C1 segment of cervical spinal cord (tissue), 14 donors: ENCODE measurements at places on chromosomes 6 and 20.
A peak's percentile ranks its signal among the peaks of the same experiment; 100 is the strongest.

DNA sequence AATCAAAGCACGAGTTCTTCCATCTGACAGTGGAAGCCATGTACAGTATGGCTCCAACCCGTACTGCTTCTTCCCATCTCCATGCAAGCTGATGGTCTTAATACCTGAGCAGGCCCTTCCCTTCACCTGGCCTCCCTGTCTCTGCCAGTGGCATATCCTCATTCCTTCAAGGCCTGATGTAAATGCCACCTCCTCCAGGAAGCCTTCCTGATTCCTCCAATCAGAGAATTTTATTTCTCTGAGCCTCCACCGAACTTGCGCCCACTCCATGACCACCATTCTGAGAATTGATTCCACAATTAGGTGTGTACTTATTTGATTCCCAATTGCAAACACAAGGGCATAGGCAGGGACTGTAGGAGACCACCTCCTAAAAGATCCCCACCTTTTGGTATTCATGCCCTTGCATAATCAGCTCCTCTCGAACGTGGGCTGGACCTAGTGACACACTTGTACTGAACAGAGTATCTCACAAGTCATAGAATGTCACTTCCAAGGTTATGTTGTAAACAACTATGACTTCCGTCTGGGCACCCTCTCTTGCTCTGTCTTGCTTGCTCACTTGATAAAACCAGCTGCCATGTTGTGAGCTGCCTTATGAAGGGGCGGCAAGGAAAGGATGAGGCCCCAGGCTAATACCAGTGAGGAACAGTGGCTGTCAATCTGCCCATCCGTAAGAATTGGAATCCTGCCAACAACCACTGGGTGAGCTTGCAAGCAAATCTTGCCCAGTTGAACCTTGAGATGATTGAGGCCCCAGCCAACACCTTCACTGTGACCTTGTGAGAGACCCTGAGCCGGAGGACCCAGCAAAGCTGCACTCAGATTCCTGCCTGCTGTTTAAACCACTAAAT lies 38.8 kb downstream of the CPNE5 start:
- no peak for DNase-seq

DNA sequence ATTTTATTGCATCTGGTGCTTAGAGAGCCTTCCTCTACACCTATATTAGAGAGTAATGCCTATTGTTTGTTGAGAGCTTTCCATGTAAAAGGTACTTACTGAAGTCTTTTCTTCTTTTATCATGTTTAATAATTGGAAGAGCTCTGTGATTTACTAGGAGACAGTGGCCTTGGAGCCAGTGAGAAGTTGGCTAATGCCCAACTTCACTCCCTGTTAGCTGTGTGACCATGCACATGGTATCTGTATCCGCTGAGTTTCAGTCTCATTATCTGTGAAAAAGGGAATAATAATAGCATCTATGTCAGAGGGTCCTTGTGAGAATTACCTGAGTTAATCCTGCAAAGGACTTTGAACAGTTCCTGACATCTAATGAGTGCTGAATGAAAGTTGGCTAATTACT lies 105.0 kb downstream of the CD109 start:
- DNase-seq: no peak

- DNase-seq: peak; percentile 15
Measured at GRCh38 chr20:58636983-58637421, 14.1 kb upstream of the STX16 start.

- DNase-seq: no peak
Measured at GRCh38 chr6:45650524-45651135, 272.9 kb upstream of the SUPT3H start.

DNA sequence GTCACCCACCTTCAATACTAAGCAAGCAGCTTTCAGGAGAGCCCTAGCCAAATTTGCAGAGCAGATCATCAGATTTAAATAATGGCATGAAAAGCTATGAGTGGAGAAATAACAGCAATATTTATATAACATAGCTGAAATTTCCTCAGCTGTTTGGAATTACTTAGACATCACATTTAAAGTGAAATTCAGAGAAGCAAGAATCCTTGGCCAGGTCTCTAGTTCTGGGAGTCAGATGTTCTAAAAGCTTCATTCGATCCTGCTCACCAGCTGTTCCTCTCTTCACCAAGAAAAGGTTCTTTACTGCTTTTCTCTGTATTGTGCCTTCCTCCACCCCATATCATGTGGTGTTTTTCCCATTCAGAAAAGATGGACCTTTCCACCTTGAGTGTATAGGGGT lies 152.3 kb upstream of the JAG1 start:
- no peak for DNase-seq

- no peak for DNase-seq
Measured at GRCh38 chr6:53446151-53446550, 97.4 kb upstream of the ELOVL5 start.

- no peak for DNase-seq
Measured at GRCh38 chr6:156994215-156995076, 217.3 kb downstream of the ARID1B start.

- no peak for DNase-seq
Measured at GRCh38 chr20:4017051-4017712, 1.8 kb upstream of the RNF24 start.

- DNase-seq: no peak
Measured at GRCh38 chr6:140779341-140779740, 1353.4 kb upstream of the GJE1 start.

GRCh38 chr6:49849213-49849907 lies 17.0 kb downstream of the CRISP1 start:
- DNase-seq: no peak

GRCh38 chr6:82603871-82604270 lies 240.3 kb downstream of the TPBG start:
- no peak for DNase-seq

DNA sequence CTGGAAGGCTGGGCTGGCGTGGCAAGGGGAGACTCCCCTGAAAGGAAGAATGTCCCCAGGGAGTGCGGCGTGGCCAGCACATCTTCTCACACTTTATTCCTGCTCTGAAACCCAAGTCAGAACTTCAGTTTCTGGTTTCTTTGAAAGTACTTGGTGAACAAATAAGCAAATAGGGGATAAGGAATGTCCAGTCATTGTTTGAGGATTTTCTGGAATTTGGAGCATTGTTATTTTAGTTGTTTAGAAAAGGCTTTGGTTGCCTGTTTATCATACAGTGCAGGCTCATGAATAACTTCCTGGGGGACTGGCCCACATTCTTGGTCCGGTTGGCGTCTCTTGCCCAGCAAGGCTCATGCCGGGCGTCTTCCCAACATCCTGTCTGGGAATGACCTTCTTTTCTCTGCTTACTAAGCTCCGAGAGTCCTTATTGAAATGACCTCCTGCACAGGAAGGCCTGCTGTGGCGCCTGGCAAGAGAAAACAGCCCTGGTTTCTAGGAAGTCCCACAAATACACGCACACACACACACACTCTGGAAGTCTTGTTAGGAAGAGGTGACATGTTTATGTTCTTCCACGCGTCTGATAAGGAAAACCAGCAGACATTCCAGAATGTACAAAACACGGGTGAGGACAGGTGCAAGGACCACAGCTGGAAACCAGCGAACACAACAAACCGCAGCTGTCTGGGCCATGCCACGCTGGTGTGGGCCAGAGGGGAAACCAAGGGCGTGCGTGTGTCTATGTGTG lies 71.9 kb downstream of the TMEM170B start:
- no peak for DNase-seq

- no peak for DNase-seq
Measured at GRCh38 chr20:33076662-33077372, 2.6 kb upstream of the BPIFB4 start.

DNA sequence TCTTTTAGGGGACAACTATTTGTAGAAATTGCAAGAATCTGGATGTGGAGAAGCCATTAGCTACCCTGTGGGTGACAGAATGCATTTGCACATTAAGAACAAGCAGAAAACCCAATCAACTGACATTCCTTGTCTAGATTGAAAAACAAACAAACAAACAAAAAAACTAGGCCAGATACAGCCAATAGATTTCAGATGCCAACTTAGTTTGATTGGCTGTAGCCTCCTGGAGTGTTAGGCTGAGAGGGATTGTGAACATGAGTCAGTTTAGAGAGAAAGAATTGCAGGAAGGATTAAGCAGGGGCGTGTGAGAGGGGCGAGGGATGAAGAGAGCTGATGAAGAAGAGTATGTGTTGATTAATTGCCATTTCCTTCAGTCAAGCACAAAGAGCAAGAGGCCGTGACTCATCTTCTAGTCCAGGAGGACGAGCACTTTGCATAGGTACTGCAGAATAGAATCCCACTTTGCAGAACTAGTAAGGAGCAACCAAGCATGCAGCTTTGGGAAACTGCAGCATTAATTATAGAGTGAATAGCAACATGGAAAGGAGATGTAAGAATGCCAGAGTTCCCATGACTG lies 188.0 kb upstream of the RAB32 start:
- no peak for DNase-seq

GRCh38 chr6:24757611-24758010 lies 17.1 kb upstream of the GMNN start:
- no peak for DNase-seq

GRCh38 chr6:11317885-11318771 lies 85.7 kb upstream of the NEDD9 start:
- no peak for DNase-seq

GRCh38 chr6:168196385-168196860 lies 117.4 kb upstream of the FRMD1 start:
- DNase-seq: no peak

- DNase-seq: no peak
Measured at GRCh38 chr6:83132121-83132520, 60.9 kb downstream of the PGM3 start.

- DNase-seq: no peak
Measured at GRCh38 chr6:16739329-16739801, 21.9 kb downstream of the ATXN1 start.

GRCh38 chr20:57088436-57088835 lies 178.0 kb downstream of the BMP7 start:
- DNase-seq: no peak

GRCh38 chr20:32112841-32113240 lies 3.3 kb downstream of the TM9SF4 start:
- no peak for DNase-seq

DNA sequence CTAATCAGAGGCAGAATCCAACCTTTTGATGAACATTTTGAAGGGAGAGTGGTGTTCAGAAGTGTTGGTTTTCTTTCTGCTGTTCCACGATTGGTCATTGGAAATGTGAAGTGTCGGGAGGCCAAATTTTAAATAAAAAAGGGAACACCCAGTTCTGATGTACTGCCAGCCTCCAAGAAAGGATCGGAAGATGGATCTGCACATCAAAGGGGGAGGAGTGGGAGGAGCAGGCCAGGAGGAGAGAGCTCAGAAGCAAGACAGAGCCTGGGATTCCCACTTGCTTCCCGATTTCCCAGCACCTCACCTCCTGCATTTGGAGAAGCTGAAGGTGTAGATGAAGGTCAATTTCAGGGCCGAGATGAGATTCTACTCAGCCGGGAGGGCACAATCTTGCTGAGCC lies 55.9 kb upstream of the NAA20 start:
- no peak for DNase-seq

GRCh38 chr6:101883505-101883904 lies 490.0 kb downstream of the GRIK2 start:
- DNase-seq: no peak

- no peak for DNase-seq
Measured at GRCh38 chr6:19934996-19935591, 97.9 kb downstream of the ID4 start.

GRCh38 chr6:12957321-12958051 lies 240.9 kb downstream of the PHACTR1 start:
- peak; percentile 50 for DNase-seq

GRCh38 chr20:2815242-2815900 lies 584 bp downstream of the C20orf141 start:
- DNase-seq: no peak

GRCh38 chr6:157046776-157047175 lies 269.6 kb downstream of the ARID1B start:
- DNase-seq: no peak

- no peak for DNase-seq
Measured at GRCh38 chr6:70663881-70664466, 3.7 kb upstream of the SMAP1 start.

DNA sequence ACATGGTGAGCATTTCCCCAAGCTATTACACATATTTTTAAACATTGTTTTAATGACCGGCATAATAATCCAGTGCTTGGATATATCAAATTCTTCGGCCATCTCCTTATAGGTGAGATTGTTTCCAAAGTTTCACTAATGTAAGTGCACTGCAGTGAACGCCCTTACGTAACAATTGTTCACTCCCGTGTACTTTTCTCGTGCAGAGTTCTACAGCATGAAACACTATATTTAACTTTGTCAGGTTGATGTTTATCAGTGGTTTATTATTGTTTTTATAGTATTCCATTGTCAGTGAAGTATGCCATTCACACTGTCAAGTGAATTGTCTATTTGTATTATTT lies 3.4 kb upstream of the GZF1 start:
- no peak for DNase-seq

DNA sequence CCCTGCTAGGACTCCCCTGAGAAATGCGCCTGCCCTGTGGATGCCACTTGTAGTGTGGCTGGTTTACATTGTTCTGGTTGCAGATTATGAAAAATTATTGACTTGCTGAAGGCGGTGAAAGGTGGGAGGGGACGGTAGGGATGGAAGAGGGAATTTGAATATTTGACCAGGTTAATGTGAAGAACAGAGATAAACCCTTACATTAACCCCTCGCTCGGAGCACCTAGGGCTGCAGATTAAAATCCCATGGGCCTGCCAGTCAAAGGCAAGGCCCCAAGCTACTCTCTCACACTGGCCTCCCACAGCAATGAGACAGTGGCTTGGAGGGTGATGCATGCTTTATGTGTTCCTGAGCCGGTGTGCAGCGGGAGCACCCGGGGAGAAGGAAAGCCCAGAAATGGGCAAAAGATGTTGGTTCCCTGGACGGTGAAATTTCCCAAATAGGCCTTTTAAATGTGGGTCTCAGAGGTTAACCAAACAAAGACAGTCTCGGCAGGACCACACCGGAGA lies 2.5 kb downstream of the FOXF2 start:
- no peak for DNase-seq

- no peak for DNase-seq
Measured at GRCh38 chr6:33692078-33692759, 19.3 kb downstream of the UQCC2 start.

GRCh38 chr6:90086517-90086916 lies 192.2 kb downstream of the GJA10 start:
- no peak for DNase-seq

DNA sequence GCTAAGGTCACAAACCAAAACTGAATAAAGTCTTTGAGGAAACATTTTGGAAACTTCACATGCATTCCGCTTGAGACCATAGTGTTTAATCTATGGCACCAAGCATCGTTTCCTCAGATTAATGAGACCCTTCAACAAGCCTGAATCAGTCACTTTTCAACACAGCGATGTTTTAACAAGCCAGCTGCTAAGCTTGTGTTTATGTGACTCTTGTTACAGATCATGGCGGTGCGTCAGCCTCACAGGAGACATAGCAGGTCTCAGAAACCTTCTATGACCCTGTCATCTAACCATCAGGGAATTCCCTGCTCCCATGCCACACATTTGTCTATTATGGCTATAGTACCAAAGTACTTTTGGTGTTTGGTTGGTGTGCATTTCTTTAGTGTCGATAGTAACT lies 57.2 kb downstream of the MTFR2 start:
- DNase-seq: no peak

DNA sequence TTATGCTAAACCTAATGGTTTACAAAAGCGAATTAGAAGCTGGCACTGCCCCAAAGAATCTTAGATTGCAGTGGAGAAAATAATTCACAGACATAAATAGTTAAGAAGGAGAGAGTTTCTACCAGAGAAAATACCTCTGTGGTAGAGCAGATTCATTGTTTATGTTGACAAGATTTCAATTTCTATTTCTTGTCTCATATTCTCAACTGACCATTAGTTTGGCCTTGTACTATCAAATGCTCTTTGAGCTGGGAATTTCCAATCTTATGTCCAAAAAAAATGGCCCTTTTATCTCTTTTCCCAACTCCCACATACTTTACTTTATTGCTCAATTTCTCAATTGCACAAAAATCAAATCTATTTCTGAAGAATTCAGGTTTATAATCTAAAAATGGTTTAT lies 804.1 kb upstream of the CITED2 start:
- no peak for DNase-seq
